LNCaP clone FGC (cell line): ENCODE measurements at places on chromosomes 4 and X.

DNA sequence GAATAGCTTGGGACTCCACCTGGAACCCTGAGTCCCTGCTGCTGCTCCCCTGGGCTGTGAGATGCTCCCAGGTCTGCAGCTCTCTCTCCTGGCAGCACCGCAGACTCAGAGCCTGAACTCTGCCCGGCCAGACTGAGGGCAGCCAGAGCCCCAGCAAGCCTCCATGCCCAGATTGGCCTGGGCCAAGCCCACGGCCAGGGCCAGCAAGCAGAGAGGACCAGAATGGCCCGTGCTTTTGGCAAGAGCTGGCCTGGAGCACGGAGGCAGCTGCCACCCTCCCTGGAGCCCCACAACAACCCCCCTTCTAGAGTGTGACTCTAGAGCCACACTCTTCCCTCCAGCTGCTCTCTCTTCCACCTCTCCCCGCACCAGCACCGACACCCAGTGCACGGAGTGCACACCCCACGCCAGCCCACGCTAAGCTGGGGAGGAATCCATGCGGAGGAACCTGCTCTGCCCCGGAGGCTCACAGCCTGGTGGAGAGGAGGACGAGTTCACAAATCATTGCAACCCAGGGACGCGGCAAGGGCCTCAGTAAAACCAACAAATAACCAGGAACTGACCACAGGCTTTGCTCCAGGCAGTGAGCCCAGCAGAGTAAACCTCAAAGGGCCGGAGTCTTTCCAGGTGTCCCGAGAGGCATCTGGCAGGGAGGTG lies 110.3 kb downstream of the HMX1 start:
- DNase-seq, result peak; percentile 11

- DNase-seq, result no peak
Observed at GRCh38 chr4:108068442-108068841, 78.8 kb downstream of the HADH start.

DNA sequence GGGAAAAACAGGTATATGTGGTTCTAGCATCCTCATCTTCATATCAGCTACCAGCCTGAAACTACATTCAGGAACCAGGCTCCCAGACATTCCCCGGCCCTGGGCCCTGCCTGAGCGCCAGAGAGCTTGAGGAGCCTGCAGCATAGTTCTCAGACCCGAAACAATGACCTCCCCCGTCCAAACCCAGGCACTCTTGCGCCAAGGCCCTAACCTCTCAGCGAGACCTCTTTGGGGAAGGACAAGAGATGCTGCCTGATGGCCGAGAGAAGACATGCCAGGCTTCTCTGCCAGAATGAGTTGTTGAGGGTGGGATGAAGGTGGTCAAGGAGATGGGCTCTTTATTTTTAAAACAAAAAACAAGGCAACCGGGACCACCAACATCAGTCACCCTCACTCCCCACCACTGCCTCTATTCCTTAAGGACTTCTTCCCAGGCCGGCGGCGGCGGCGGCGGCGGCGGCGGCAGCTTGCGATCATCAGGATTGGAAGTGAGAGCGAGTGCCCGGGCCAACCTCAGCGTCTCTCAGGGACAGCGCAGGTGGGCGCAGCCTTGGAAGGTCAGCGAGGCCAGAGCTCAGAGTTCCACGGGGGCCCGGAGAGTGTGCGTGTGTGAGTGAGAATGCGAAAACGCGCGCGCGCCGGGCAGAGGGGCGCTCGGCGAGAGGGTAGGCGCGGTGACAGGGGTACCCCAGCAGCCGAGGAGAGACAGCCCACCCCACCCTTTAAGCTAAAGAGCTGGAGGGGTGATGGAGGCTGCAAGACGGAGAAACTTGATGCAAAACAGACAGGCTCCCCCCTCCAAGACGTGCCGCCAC lies 601 bp downstream of the INPP4B start:
- DNase-seq, result no peak

DNA sequence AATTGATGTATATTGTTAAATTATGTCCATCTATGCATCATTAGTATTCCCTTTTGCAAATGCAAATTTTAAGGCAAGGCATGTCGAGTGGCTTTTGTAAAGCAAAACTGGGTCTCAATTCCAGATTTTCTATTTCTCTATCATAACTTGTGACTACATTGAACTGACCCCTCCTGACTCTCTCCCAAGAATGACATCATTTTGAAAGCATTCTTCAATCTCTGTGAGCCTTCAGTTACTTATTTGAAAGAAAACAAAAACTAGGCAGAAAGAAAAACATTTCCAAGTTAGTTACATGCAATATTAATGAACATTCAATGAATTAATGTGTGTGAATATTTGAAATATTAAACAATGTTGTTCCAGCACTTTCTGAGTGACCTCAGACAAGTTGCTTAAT lies 314.3 kb upstream of the CLNK start:
- no peak for DNase-seq

DNA sequence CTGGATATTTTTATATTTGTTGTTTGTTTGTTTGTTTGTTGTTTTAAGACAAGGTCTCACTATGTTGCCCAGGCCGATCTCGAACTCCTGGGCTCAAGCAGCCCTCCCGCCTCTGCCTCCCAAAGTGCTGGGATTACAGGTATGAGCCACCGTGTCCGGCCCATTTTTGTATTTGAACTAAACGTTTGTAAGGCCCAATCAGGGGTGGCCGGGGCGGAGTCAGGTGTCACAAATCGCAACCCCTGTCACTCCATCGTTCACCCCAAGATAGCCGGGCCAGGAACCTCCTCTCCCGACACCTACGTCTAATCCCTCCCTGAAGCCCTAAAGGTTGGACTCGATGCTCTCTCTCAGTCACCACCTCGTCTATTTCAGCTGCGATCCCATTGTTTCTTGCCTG lies 722 bp upstream of the EFHC2 start:
- no peak for DNase-seq

DNA sequence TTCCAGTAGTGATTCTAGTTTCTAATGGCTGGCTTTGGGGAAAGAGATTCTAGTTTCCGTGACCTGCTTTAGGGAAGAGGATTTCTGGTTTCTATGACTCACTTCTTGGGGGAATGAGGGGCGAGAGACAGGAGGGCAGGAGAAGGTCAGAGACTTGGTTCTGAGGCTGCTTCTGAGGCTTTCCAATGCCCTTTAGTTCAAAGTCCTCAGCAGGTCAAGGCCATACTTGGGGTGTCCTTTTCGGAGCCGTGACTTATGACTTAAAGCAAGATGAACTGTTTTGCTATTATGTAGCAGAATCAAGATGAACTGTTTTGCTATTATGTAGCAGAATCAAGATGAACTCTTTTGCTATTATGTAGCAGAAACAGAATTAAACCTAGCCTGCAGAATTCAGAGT lies 52.2 kb upstream of the TLR3 start:
- no peak for DNase-seq
